ENCODE measurements at places on chromosomes 6 and 20.

- no peak for DNase-seq
These were observed 44.8 kb downstream of the TXNDC5 start for GRCh38 chr6:7865781-7866180.

GRCh38 chr6:106390088-106390487, 29.6 kb downstream of the CRYBG1 start:
- no peak for DNase-seq

DNA sequence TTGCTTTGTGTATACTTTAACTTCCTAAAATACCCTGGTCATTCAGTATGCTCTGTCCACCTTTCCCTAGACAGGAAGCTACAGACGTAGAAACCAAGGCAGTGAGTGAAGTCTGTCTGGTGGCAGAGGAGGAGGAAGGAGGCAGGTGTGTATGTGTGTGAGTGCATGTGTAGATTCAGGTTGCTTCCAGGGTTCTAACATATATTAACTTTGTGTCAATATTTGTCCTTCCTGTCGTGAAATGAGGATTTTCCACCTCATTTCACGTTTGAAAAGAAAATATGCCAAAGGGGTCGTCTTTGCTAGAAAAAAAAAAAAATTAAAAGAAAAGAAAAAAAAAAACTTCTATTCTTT, 411.5 kb downstream of the PKHD1 start:
- no peak for DNase-seq

- no peak for DNase-seq
These were observed 111.1 kb upstream of the KCNK16 start for GRCh38 chr6:39433630-39434029.

DNA sequence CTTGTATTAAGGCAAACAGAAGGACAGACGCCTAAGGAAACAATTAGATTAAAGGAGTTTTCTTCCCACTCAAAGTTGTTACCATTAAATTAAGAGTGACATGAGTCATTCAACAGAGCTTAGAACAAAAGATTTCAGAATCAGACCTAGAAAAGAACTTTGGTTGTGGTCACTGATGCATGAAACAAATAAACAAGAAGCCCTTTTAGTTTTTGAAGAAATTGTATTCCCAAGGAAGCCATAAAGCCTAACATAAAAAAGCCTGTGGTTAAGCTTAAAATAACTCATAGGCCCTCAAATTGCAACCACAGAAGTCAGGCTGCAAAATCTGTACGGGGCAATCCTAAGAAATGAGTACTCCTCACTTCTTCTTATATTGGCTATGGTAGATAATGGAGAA, 17.9 kb upstream of the TRIM26 start:
- no peak for DNase-seq

- no peak for DNase-seq
These were observed 62.3 kb downstream of the SNX9 start for GRCh38 chr6:157885211-157885788.

DNA sequence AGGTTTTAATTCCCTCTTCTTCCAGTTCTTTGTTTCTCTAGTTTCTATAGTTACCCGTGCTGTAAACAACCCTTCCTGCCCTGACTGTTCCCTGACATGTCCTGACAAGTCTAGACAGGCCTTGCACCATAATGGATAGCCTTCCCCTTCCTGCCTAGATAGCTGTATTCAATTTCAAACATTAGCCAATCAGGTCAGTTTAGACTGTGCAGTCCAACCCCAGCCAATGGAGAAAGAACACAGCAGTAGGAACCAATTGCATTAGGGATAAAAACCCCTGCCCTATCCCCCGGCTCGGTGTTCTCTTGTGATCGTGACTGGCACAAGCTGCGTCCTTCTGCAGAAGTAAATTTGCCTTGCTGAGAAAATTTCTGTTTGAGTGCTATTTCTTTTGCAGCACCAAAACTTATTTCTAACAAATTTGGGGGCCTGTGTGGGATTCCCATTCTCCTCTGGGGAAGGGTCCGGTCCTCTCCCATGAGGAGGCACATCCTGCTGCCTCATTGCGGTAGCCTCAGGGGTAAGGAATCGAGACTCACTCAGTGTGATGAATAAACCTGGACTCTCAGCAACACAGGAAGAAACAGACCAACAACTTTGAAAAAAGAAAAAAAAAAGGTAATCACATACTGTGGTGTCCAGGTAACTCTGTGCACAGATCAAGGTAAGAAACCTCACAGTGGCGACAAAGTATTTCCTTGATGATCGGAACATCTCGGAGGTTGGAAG, 248.7 kb upstream of the ECI2 start:
- no peak for DNase-seq

DNA sequence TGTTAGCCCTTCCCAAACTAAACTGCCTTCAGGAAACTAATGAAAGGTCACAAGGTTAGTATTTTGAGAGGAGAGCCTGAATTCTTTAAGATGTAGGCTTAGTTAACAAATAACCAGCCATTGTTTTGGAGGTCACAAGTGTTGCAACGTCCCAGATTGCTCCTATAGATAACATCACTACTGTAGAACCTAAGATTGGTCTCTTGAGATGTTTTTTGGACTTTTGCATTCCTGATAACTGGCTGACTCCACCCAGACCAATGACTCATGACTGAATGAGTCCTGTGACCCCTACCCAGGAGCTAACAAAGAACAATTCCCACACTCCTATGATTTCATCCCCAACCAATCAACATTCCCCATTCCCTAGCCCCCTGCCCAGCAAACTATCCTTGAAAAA, 178.8 kb downstream of the SCP2D1 start:
- DNase-seq: no peak

DNA sequence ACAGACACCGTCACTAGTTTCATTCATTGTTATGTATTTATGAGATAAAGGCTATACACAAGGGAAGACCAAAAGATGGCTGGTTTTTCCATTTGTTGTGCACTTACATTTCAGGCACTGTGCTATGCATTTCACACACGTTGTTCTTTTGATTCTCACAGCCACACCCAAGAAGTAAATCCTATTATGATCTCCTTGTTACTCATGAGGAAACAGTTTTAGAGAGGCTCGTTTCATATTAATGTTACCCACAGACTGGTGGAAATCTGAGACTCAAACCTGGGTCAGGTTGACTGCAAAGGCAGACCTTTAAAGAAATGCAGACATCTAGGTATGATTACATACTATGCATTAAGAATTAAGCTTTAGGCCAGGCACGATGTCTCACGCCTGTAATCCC, 34.9 kb downstream of the SHLD1 start:
- DNase-seq: no peak

GRCh38 chr6:134686071-134686470, 263.8 kb downstream of the ALDH8A1 start:
- no peak for DNase-seq

GRCh38 chr20:12371990-12372389, 454.3 kb downstream of the BTBD3 start:
- DNase-seq: no peak

DNA sequence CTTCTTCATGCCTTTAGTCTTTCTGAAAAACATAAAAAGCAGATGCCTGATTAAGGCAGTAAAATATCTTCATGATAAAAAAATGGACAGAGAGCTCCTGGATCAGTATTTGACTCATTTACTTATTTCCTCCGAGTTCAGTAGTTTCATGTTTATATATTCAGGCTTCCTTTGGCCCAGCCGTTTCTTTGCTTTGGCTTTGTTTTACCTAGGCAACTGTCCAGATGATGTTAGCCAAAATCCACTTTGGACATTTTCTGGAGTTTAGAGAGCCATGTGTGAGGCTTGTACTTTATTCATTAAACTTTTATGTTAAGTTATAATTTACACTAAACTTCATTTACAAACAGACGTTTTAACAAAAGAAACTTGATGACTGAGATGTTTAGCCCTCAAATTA, 307.1 kb upstream of the RSPO3 start:
- no peak for DNase-seq

GRCh38 chr6:52328303-52328662, 33.7 kb upstream of the PAQR8 start:
- DNase-seq: no peak
